CD4-positive, alpha-beta T cell treated with Interleukin-4 for 1 hour (primary cell): ENCODE measurements at places on chromosomes 6 and 20.

- no peak for DNase-seq
Measured at GRCh38 chr20:49539481-49540231, 28.3 kb downstream of the PTGIS start.

DNA sequence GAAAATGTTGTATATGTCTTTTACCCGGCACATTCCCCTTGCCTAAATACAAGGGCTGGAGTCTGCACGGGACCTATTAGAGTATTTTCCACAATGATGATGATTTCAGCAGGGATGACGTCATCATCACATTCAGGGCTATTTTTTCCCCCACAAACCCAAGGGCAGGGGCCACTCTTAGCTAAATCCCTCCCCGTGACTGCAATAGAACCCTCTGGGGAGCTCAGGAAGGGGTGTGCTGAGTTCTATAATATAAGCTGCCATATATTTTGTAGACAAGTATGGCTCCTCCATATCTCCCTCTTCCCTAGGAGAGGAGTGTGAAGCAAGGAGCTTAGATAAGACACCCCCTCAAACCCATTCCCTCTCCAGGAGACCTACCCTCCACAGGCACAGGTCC is 11.3 kb upstream of the MAPRE1 start:
- DNase-seq: no peak

GRCh38 chr6:67231092-67231491 is 1404.0 kb upstream of the ADGRB3 start:
- no peak for DNase-seq

GRCh38 chr6:110296241-110297025 is 61.7 kb downstream of the METTL24 start:
- DNase-seq: peak; percentile 7
